CD8-positive, alpha-beta T cell (primary cell): ENCODE measurements at places on chromosomes 2 and 18. TPM values are rescaled to one million over a fixed set of nuclear protein-coding genes. Genes with fewer than 3 reads are reported as not detected.

DNA sequence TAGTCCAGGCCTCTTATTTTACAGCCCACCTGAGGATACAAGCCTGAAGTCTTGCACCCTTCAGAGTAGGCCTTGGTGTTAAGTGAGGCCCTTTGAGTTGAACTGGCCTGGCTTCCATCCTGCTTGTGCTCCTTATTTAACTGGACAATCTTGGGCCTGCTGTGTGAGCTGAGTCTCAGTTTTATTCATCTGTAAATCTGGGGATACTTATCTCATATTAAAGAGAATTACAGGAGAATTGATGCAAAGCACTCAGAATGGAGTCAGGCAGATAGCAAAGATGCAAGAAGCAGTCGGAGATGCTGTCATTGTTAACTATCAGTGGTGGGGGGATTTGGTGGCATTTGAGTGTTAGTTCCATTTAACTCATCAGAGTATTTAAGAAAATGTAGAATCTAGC lies 36.8 kb downstream of the MFSD6 start:
- no peak for DNase-seq

DNA sequence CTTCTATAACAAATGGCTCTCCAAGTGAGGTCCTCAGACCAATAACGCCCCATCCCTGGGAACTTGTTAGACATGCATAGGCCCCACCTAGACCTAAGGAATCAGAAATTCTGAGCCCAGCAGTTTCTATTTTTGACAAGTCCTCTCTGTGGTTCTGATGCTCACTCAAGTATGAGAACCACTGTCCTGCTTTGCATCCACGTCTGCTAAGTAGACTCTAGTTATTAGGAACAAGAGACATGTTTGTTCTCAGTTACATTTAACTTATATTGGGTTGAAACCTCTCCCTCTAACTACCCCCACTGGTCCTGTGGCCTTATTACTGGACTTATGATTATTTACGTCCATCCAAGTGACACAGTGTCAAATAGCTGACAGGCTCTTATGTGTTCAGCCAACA lies 70.3 kb downstream of the TMEM17 start:
- DNase-seq = no peak

GRCh38 chr2:1601471-1602277 lies 142.6 kb downstream of the PXDN start:
- DNase-seq = no peak

The RGPD4 gene
- total RNA-seq = 0.42 TPM

DNA sequence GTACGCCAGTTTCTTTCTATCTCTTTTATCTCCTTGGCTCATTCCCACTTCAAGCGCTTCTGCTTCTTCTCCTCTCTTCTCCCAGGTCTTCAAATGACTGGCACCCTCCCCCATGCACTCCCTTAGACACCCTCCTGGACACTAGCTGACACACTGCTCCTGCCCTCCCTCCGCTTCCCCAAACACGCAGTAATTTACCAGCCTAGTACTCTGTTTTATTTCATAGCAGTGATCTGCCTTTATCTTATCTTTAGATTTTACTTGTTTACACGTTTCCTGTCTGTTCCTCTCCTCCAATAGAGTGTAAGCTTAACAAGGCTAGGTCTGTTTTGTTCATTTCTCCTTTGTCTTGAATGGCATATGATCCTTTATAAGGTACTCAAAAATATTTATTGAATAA lies 93.9 kb downstream of the SCN3A start:
- DNase-seq = no peak

The FOXI3 gene
- not detected for total RNA-seq
